ENCODE measurements at places on chromosomes 6 and 20.
A peak's percentile ranks its signal among the peaks of the same experiment; 100 is the strongest.

GRCh38 chr6:19664878-19665612 is 172.1 kb upstream of the ID4 start:
- DNase-seq, result peak; percentile 65

- DNase-seq, result peak; percentile 96
These were observed 118.4 kb upstream of the SGK1 start for GRCh38 chr6:134436281-134436815.

- DNase-seq, result no peak
These were observed 61.4 kb upstream of the TNFAIP3 start for GRCh38 chr6:137805622-137806021.

DNA sequence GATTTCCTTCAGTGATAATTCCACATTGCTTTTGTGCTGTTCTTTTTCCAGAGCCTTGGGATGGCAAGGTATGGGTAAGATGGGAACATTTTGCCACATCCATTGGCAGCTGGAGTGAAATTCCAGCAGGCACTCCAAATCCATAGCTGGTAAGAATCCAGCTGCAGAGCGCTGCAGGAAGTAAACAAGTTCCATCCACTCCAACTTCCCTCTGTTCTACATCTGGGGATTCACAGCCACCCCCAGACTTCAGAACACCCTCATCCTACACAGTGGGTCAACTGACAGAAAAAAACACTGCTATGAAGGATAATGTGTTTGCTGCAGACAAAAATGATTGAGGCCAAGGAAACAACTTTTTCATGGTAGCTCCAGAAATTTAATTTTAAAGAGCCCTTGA is 747.8 kb downstream of the MAFB start:
- no peak for DNase-seq

DNA sequence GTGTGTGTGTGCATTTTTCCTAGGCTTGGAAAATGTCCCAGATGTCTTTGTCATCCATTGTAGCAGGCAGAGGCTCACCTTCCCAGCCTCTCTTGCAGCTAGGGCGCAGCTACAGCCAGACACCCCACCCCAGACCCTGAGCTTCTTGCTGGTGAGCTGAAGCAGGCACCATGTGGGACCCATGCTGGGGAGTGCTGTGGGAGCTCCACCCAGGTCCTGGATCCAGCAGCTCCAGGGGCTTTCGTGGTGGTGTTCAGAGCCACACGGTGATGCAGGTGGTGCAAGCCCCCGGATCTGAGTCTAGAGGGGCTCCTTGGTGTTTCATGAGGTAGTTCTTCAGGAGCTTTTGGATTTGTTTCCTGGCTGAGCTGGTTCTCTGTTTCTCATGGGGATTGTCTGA is 56.0 kb upstream of the ZFP64 start:
- DNase-seq, result no peak

GRCh38 chr20:57211908-57212533 is 54.4 kb downstream of the BMP7 start:
- no peak for DNase-seq

- peak; percentile 0 for DNase-seq
These were observed 230.1 kb upstream of the MOCS1 start for GRCh38 chr6:40164345-40164755.

GRCh38 chr6:44701637-44702101 is 314.2 kb downstream of the CDC5L start:
- peak; percentile 94 for DNase-seq

DNA sequence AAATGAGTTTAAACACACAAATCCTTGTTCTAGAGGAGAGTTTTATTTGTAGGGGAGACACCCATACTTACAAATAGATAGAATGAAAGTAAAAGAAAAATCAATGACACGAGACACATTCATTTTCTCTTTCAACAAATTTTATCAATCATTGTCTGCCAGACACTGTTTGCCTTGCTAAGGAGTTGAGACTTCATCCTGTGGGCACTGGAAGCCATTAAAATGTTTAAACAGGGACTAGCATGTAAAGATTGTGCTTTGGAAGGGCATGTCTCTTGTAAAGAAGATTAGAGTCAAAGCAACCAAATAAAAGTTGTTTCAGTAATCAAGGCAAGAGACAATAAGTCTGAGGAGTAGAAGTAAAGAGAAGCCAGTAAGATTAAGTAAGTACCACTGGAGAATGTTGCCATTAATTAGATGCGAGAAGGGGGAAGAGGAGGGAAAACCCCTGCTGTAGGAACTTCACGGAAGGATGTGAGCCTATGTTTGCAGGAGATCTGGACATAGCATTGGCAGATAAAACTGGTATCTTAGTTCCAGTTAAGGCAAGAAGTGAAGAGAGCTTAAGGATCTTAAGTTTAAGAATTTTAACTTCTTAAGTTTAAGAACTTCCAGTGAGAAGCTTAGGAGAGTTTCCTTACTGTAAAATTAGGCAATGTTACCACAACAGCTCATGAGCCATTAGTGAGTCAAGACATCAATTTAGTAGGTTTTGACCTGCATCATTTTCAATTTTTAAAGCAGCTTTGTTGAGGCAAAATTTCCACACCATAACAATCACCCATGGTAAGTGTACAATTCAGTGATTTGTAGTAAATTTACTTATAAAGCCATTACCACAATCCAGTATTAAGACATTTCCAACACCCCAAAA is 117.0 kb upstream of the UST start:
- no peak for DNase-seq

GRCh38 chr6:167907837-167908681 is 81.3 kb downstream of the AFDN start:
- DNase-seq, result peak; percentile 35

DNA sequence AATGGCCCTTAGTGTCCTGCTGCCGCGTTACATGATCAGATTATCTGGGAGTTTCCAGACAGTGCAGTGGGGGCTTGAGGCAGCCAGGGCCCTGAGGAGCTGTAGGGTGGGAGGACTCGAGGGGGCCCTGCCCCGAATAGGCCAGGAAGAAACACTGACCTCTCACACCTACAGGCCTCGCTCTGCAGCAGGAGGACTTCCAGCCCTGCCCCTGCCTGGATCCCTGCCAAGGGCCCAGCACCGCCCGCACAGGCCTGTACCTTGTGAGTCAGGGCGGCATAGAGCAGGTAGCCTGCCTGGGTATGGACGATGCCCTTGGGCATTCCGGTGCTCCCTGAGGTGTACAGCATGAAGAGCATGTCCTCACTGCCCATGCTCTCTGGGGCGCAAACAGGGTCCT is 30.1 kb upstream of the APMAP start:
- DNase-seq, result no peak

DNA sequence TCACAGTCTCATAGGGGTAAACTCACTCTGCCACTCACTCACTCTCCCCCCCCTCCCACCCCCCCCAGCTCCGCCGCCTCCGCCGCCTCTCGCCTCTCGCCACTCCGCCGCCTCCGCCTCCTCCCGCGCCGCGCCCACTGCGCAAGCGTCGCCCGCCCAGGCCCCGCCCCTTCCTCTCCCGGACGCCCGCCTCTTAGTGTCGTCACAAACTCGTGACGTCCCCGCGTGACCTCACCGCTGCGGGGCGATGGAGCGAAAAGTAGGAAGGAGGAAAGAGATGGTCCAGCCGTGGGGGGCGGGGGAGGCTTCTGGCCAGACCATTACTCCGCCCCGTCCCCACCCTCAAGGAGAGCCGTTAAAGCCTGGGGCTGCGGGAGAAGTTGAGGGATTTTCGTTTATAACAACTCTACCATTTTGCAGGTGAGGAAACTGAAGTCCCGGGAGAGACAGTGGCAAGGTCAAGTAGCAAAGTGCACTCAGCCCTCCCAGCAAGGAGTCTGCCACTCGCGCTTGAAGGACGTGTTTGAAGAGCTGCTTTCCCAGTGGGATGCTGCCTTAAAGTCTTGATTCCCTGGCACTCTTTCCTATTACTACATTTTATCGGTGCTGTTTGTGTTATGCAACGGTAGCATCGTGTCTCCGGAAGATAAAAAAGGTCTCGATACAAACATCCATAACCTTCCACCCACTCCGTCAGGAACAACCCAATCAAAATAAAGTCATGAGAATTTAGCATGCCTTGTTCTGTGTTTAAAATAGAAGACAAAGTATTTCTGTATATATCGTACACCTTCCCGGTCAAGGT is at the start of gene ILRUN:
Gene ILRUN (minus strand): TSS at position 29 of the 805 bp plus-strand sequence. CDS start 164 bp downstream, outside the sequence.
- peak; percentile 95 for DNase-seq

- DNase-seq, result peak; percentile 83
These were observed 238.0 kb downstream of the ANKRD60 start for GRCh38 chr20:57990396-57990987.

GRCh38 chr6:85460921-85461797 is 11.3 kb downstream of the NT5E start:
- peak; percentile 58 for DNase-seq

GRCh38 chr20:58847463-58847862 is 3.2 kb downstream of the GNAS-AS1 start:
- DNase-seq, result no peak

DNA sequence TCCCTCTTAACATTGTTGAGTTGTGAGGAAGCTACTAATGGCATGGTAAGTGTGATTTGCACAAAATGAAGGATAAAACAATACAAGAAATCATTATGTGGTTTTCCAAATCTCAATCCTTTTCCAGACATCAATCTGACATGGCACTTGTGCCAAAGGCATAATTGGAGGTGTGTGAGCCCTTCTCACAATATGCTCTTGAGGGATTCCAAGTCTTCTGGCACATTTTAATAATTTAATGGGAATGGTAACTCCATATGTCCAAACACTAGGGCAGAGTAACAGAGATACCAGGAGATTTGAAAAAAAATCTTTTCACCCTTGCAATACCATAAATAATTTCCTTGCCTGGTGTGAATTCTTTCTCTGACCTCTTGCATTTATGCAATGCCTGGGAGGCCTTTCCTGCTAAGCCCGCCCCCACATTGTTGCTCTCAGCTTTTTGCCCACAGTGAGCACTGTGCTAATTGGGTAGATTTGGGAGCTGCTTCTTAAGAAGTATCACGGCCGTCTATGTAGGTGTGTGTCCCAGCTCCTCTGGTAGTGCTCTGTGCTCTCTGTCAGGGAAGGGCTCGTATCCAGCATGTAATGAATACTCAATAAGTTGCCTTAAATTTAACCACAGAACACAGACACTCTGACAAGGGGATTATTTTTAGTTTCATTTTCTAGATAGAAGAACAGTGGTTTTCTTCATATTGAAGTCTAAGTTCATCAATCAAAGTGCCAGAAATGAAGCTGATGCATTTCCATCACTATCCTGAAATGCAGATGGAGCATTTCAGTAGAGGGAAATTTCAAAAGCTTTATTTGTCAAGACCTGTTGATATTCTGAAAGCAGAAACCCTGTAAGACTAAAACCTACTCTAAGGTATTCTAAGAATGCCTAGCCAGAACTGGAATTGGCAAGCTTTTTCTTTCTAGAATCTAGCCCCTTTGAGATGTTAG is 54.4 kb upstream of the CEP85L start:
- DNase-seq, result peak; percentile 74

DNA sequence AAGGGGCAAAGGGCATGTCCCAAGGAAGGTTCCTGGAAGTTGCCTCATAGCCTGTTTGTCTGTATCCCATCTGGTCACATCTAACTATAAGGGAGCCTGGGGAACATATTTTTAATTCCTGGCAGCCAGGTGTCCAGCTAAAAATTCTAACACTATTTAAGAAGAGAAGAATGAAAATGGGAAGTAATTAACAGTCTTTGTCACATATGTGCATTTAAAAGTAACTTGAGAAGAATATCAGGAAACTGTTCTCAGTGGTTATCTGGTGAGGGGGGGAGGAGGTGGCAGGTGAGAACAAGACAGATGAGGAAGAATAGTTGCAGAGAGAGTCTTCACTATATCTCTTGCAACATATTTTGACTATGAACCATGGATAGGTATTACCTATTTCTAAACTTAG is 75.5 kb upstream of the ELOVL5 start:
- DNase-seq, result no peak

GRCh38 chr6:32956176-32956575 is 3.3 kb upstream of the HLA-DMA start:
- DNase-seq, result no peak

DNA sequence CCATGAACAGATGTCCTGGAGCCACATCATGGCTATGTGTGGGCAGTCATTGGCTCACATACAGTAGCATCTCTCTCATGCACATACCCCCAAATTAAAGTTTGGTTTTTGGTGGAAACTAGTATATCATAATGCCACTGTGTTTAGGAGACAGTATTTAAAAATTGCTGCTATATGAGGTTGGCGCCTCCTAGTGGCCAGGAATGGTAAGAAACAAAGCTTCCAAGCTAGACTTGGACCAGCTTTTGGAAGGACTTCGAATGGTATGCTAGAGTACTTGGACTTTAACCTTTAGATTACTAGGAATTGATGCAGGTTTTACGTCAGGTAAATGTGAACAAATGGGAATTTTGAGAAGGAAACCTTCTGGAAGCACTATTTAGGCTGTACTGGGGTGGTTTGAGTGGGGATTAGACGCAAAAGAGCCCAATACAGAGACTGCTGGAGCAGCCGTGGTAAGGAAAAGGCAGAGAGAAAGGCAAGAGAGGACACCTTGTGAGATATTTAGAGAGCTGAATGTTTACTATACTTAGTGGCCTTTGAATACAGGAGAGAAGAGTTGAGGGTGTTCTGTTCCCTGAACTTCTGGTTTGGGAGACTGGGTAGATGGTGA is 23.8 kb downstream of the PRSS35 start:
- peak; percentile 23 for DNase-seq

- DNase-seq, result no peak
These were observed 7.2 kb upstream of the THEMIS start for GRCh38 chr6:127907960-127908640.

- DNase-seq, result no peak
These were observed 55.4 kb downstream of the RAB44 start for GRCh38 chr6:36752886-36753506.

DNA sequence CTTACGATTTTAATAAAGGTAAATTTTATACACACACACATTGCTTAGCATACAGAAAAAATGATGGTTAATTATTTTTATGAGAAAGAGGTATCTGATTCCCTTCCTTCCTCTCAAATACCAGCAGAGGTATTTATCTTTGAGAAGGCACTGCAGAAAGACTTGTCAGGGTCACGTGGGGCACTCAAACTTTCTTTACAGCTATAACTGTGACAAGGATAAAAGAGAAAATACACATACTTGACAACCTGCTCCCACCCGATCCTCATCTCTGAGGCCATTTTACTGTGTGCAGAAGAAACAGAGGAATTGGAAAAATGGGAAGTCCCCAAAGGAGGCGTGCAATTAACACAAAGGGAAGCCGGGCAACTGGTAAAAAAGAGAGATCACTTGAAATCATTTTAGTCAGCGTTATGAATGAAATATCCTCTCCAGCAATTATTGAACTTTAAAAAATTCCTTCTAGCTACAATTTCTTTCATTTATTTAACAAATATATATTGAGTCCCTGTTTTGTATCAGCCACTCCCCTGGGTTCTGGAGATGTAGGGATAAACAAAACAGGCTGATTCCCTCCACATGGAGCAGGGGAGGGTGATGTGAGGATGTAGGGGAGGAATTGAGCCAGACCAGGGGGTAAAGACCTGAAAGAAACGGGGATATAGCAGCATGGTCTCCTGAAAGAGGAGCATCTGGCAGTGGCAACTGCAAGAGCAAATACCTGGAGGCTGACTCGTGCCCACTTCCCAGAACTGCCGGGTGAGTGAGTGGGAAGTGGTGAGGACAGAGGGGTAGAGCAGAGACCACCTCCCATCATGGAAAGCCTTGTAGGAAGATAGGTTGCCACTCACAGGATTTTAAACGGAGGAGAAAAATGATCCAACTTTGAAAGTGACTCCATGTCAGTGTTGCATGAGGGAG is 510.3 kb downstream of the KIF16B start:
- peak; percentile 54 for DNase-seq

Data from fibroblast of skin of right quadriceps (primary cell).